Activated CD8-positive, alpha-beta memory T cell treated with anti-CD3 and anti-CD28 coated beads for 4 hours (primary cell): ENCODE measurements at places on chromosomes 6 and 20.

GRCh38 chr6:167441715-167442206 lies 116.9 kb downstream of the TTLL2 start:
- no peak for DNase-seq

DNA sequence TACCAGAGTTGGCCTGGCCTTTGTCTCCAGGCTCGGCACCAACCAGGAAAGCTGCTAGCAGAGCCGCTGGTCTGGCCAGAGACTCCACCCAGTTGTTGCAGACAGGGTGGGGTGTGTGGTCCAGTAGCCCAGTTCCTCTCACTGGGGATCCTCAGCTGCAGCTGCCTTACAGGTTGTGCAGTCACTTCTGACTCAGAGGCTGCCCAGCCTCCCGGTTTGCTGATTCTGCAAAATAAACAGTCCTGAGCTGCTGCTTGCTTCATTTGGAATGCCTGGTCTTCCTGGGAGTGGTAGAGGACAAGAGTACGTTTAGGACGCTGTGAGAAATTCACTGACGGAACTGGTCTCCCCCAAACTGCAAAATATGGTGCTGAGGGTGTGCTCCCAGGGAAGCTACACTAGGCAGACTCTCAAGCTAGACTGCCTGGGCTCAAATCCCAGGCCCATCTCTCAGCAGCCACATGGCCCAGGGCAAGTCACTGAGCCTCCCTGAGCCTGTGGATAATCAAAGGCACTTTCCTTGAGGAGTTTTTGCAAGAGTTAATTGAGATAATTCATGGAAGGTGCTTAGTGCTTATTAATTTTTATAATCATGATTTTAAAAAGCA lies 246.1 kb downstream of the TFAP2C start:
- DNase-seq = no peak

DNA sequence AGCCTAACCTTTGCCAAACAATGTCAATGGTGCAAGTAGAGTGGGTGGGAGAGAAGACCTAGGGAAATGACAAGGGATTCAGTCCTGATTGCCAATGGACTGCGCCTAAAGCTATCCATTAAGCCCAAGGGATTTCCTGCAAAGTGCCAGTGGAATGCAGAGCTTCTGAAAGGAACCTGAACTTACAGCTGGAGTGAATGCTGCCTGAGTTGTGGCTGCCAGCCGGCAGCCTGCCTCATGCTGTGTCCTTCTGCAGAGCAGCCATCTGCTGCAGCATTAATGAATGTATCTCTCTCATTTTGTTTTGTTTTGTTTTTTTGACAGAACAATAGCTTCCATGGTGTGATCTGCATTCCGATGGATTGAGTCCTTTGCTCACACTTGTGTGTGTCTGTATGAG lies 44.7 kb downstream of the SLC35F1 start:
- DNase-seq = no peak

DNA sequence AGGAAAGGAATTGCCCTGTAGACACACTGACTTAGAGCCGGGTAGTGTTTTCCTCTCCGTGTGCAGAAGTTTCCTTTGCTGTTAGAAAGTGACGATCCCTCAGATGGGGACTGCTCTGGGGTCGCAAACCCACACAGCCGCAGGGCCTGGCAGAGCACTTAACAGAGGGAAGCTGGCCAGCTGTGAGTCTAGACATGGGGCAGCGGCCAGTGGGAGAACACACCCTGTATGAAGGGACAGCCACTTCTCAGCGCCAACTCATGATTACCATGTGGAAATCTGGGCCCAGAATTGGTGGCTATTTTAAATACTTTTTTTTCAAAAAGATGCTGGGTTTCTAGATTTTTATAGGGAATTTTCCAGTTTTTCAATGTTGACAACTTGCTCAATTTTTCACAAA lies 39.4 kb downstream of the SLC9A8 start:
- no peak for DNase-seq

- no peak for DNase-seq
Measured at GRCh38 chr20:38098952-38099351, 65.4 kb downstream of the RPRD1B start.

- DNase-seq = no peak
Measured at GRCh38 chr20:43755390-43755789, 28.6 kb upstream of the GTSF1L start.

DNA sequence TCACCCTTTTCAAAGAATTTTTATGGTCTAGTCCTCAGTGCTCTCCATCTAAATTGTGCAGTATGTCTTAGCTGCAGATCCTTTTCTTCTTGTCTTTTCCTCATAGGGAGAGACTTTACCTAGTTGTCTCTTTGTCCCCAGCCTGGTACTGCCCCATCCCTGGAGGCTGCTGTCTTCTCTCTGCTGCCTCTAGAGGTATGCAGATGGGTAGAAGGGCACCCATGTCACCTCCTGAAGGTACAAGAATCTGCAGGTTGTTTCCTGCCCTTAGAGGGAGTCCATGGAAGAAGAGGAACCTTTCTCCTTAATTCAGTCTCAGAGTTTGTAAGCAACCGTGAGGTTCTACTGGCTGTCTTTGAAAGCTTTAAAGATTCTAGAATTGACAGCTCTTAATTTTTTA lies 39.1 kb downstream of the MCM8 start:
- no peak for DNase-seq

DNA sequence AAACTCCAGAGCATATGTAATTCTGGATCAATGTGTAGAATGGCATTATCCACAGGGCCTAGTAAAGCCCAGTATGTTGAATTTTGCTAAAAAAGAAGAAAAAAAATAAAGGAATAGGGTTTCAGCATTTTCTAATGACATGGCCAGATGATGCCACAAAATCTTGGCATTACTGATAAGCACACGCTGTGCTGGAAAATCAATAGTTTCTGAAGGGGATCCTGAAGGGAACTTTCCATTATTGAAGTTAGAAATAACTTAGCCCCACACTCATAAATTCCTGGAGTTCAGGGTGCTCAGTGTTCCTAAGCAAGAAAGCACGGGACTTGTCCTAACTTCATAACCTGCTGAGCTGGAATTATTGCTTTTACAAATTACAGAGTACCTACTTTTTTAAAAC lies 10.8 kb downstream of the TENT5A start:
- DNase-seq = no peak

- DNase-seq = no peak
Measured at GRCh38 chr6:130859161-130859867, 32.1 kb downstream of the SMLR1 start.

DNA sequence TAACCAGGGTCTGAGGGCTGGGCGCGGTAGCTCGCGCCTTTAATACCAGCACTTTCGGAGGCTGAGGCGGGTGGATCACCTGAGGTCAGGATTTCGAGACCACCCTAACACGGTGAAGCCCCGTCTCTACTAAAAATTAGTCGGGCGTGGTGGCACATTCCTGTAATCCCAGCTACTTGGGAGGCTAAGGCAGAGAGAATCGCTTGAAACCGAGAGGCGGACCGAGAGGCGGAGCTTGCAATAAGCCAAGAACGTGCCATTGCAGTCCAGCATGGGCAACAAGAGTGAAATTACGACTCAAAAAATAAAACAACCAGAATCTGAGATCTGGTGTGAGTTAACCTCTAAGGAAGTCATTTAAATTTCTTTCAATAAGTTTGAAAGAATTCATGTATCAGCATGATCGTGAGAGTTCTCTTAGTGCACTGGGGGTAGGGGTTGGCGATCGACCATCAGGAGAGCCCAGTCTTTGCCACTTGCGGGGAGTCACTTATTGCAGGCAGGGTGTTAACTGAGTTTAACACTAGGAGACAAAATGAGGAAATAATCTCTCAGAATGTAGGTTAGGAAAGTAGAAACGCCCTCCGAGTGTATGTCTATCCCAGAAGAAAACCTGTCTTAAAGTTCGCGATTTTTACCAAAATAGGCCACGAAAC lies 206.5 kb upstream of the ZNF184 start:
- DNase-seq = no peak

DNA sequence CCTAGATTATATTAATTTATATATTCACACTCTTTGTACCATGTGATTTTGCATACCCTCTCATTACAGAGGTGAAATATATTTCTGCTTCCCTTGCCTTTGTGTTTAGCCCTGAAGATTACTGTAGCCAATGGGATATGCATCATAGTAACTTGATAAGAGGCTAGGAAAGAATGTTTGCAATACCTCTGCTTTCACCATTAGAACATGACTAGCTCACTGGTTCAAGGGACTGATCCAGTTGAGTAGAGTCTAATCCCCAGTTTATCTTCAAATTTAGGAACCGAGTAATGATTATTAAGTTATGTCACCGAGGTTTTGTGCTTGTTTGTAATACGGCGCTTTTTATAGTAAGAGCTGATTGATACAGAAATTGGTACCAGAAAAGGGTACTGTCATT lies 552.6 kb upstream of the GJE1 start:
- DNase-seq = no peak

DNA sequence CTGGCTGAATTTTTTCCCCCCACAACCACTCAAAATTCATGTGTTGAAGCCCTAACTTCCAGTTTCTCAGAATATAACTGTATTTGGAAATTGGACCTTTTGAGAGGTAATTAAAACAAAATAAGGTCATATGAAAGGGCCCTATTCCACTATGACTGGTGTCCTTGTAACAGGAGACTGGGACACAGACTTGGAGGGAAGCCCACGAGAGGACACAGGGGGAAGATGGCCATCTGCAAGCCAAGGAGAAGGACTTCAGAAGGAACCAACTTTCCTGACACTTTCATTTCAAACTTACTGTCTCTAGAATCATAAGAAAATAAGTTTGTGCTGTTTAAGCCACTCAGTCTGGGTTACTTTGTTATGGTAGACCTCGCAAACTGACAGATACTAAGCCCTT lies 134.6 kb downstream of the ATXN1 start:
- DNase-seq = no peak

GRCh38 chr6:28802417-28803336 lies 121.1 kb downstream of the TRIM27 start:
- no peak for DNase-seq

DNA sequence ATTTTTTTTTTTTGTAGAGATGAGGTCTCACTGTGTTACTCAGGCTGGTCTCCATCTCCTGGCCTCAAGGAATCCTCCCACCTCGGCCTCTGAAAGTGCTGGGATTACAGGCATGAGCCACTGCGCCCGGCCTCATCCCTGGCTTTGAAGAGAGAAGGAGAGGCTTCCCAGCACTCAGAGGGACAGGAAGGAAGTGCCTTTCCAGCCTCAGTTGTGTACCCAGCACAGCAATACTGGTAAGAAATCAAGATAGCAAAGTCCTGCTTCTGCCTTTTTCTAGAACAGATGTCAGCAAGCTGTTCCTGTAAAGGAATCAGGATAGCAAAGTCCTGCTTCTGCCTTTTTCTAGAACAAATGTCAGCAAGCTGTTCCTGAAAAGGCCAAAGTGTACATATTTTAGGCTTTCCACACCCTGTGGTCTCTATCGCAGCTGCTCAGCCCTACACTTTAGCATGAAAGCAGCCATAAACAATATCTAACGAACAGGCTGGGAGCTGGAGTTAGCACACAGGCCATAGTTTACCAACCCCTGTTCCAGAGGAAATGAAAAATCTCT lies 6.3 kb upstream of the PLTP start:
- no peak for DNase-seq

DNA sequence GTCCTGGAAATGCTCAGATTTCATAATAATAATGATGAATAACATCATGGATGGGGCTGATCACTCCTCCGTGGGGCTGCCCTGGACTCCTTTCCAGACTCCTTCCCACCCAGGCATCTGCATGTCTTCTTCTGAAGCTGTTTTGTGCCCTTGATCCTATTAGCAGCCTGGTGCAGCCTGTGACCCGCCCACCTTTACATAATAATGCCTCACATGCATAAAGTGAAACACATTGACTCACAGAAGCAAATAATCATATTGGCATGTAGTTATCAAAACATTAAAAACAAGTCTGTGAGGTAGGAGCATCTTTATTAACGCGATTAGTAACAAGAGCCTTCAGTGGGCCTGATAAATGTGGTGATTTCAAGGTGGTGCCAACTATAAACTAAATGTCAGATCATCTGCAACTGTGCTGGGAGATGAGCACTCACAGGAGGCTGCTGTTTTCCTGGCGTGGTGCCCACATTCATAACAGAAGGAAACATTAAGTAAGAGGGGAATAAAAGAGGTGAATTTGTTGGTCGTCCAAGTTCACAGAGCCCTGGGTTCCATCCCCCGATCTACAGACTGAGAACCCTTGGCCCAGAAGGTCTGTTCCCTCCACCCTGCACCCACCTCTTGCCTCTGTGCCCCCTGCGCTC lies 344.7 kb downstream of the CDH4 start:
- DNase-seq = no peak
